NCI-H524 (cell line): ENCODE measurements at places on chromosomes 7 and 10.

DNA sequence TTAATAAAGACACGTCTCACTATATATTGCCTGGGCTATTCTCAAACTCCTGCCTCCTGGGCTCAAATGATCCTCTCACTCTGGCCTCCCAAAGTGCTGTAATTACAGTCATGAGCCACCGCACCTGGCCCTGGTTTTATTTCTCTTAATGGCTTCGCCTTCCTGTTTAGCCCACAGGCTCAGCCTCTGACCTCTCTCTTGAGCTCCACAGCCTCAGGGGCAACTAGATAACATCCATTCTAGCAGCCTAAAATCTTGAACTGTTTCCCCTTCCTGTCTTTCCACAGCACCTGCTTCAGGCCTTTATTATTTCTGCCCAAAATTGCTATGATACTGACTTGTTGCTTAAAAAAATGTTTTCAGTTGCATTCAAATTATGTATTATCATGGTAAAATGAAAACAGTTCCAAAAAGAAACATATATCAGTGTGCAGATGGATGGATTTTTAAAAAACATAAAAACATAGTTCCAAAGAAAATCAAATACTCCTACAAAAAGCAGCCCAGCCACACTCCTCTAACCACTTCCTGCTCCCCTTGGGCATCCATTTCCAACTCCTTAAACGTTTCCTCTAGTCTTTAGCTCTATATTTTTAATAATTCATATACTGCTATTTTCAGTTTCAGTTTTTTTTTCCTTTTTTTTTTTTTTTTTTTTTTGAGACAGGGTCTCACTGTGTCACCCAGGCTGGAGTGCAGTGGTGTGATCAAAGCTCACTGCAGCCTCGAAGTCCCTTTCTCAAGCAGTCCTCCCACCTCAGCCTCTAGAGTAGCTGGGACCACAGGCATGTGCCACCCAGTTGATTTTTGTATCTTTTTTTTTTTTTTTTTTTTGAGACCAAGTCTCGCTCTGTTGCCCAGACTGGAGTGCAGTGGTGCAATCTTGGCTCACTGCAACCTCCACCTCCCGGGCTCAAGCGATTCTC is 5.1 kb upstream of the BAZ1B start:
- peak; percentile 15 for DNase-seq

GRCh38 chr7:50791363-50791937 is 8.8 kb upstream of the GRB10 start:
- DNase-seq, result no peak

DNA sequence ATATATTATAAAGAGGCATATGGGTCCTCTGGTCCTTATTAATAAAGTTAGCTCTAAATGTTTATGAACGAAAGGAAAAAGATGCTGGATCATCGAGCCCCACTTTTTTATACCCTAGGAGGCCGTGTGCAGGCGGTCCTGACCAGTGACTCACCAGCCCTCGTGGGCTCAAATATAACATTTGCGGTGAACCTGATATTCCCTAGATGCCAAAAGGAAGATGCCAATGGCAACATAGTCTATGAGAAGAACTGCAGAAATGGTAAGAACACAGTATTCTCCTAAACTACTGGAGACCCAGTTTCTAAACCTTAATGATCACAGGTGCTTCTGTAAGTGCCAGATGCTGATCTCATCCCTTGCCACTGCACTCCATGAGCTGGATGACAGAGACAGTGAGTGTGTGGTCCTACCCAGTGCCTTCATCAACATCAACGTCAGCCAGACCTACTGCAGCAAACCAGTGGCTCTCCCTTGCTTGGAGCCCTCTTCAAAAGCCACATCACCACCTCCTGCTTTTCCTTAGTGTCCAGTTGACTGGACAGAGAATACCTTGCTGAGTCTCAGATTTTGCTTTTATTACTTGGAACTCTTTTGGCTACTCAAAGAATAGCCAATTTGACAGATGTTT is 7.6 kb downstream of the GPNMB start:
- no peak for DNase-seq

- DNase-seq, result no peak
Observed at GRCh38 chr7:19249281-19249680, 104.1 kb upstream of the FERD3L start.

DNA sequence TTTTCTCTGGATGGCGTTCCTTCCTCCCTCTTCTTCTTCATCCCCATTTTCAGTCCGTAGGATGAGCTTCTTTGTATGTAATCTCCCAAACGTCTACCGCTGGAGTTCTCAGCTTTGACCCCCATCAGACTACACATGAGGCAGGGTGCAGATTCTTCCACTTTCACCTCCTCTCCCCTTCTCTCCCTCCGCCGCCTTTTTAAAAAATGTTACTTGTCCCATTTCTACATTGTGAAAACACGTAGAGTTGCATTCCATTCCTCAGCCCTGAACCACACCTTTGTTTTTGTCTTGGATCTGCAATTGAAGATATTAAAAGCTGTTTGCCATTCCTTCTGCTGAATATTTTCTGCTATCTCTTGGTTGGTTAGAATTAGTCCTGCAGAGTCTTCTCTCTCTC is 6.2 kb downstream of the ADIRF start:
- DNase-seq, result no peak

GRCh38 chr10:102835007-102835482 is 2.2 kb downstream of the CYP17A1 start:
- peak; percentile 22 for DNase-seq

- peak; percentile 16 for DNase-seq
Observed at GRCh38 chr7:136687693-136688322, 180.6 kb upstream of the CHRM2 start.
